ENCODE measurements at places on chromosomes 11 and 22.
A peak's percentile ranks its signal among the peaks of the same experiment; 100 is the strongest.

DNA sequence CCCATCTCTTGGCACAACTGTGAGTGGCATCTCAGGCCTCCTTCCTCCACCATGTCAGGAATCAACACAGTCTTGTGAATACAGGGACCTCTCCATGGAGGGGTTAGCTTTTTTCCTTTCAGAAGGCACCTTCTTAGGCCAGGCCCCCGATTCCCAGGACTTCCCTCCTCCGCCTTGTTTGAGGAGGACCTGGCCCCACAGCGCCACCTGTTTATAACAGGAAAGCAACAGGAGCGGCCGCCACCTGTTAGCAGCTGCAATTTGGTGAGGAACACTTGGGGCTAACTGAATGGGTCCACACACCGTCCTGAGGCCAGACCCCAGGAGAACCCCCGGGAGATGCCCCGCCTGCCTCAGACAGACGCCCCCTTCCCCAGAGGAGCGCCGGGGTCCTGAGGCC, 3.8 kb upstream of the PKP3 start:
- DNase-seq = no peak

- no peak for DNase-seq
These were observed 3.0 kb downstream of the CENATAC start for GRCh38 chr11:119000906-119001305.

- no peak for DNase-seq
These were observed 18.1 kb upstream of the BDNF start for GRCh38 chr11:27718346-27718862.

DNA sequence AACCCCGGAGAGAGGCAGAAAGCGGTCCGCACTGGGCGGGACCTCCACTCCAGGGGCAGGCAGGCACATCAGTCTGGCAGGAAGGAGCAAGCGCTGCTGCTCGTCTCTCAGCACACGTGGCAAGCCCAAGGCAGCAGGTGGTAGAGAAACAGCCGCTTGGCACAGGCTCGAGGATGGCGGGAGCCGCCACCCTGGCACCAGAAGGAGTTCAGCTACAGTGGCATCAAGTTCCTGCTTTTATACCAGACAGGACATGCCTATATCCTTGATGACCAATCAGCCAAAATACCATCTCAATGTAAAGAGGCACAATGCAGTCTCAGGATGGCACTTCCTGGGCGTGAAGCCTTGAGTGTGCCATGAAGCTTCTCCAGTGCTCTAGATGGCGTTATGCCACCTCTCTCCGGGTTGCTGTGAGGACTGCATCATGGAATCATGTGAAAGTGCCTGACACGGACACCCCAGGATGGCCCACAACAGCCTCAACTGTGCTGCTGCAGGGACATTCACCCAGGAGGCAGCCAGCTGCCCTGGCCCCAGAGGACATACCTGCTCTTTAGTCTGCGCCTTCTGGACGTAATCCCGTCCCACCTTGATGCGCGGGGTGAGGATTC, 64.8 kb downstream of the APOL1 start:
- DNase-seq = no peak

DNA sequence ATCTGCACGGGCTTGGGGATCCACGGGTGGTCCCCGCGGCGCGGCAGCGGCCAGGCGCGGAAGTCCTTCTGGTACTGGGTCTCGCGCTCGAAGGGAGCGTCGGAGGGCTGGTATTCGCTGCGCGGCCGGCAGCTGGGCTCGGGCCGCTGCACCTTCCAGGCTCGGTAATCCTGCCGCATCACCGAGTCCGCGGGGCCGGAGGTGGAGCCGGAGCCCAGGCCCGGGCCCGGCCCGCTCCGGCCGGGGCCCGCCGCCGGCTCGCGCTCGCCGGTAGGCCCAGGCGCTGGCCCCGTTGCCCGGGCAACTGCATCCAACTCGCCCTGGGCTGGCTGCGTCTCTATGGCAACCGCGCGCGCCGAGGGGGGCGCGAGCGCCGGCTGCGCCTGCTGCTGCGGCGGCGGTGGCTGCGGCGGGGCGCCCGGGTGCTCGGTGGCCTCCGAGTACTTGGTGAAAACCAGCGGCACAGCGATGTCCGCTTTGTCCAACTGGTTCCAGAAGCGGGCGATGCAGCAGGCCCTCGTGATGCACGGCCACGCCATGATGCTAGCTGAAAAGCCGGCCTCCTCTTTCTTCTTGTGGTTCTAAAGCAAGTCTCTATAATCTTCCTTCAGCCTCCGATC, 897 bp downstream of the MAP6 start:
- no peak for DNase-seq

GRCh38 chr11:121931121-121931520, 184.9 kb downstream of the BLID start:
- DNase-seq = no peak

DNA sequence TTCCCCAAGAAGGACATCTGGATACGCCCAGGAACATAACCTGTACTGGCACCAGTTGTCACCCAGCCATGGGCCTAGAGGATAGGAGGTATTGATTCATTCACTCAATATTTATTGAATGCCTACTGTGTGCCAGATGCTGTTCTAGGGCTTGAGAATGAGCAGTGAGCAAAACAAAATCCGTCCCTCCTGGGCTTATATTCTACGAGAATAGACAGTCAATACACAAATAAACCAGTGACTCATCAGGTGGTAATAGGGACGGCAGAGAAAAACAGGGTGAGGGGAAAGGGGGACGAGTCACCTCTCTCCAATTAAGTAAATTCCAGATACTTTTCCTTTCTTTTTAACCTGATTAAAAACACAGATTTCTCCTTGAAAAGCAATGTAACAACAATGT, 103.5 kb downstream of the MICAL2 start:
- no peak for DNase-seq

GRCh38 chr11:41666951-41667653, 207.7 kb upstream of the LRRC4C start:
- DNase-seq = no peak

- no peak for DNase-seq
These were observed 9.6 kb upstream of the CABP2 start for GRCh38 chr11:67532889-67533288.

DNA sequence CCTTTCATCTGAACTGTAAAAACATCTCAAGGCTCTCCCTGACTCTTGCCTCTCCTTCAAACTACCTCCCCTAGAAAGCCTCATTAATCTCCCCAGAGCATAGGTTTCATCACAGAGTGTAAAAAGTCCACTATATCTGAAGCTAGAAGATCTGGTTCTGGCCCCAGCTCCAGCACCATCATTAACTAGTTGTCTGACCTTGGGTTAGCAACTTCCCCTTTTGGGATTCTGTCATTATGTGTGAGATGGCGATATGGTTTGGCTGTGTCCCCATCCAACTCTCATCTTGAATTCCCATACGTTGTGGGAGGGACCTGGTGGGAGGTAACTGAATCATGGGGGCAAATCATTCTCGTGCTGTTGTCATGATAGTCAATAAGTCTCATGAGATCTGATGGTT, 97.3 kb downstream of the KCNC1 start:
- DNase-seq = no peak

DNA sequence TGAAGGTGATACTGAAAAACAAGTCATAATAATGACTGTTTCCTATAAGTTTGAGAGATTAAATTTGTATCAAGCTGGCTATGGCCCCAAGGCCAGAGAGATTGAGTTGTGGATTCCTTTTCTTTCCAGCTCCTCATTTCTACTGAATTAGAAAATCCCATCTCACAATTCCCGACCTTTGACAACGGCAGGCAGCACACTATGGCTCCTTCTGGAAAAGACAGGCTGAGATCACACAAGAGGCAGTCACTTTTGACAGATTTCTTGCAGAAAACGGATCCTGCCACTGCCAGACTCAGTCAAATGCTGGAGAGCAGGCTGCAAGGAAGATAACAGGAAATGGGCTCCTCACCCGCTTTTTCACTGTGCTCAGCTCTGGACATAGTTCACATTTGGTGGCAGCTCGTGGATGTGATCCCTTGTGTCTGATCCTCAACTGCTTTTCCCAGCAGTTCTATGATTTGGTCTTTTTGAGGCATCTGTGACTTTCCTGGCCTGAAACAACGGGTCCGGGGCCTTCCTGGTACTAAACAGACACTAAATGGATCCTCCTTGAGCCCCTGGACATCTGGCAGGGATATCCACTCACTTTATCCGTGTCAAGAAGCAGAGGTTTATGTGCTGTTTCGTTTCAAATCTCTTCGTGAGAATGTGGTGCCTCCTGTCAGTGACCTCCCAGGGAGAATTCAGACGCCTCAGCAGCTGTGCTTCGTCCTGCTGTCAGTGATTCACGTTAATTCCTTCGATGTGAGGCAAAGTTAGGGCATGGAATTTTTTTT, 26.1 kb upstream of the RTL6 start:
- peak; percentile 53 for DNase-seq

GRCh38 chr11:88344869-88345268, 7.3 kb upstream of the CTSC start:
- no peak for DNase-seq

GRCh38 chr11:13535819-13536218, 40.0 kb upstream of the PTH start:
- no peak for DNase-seq

DNA sequence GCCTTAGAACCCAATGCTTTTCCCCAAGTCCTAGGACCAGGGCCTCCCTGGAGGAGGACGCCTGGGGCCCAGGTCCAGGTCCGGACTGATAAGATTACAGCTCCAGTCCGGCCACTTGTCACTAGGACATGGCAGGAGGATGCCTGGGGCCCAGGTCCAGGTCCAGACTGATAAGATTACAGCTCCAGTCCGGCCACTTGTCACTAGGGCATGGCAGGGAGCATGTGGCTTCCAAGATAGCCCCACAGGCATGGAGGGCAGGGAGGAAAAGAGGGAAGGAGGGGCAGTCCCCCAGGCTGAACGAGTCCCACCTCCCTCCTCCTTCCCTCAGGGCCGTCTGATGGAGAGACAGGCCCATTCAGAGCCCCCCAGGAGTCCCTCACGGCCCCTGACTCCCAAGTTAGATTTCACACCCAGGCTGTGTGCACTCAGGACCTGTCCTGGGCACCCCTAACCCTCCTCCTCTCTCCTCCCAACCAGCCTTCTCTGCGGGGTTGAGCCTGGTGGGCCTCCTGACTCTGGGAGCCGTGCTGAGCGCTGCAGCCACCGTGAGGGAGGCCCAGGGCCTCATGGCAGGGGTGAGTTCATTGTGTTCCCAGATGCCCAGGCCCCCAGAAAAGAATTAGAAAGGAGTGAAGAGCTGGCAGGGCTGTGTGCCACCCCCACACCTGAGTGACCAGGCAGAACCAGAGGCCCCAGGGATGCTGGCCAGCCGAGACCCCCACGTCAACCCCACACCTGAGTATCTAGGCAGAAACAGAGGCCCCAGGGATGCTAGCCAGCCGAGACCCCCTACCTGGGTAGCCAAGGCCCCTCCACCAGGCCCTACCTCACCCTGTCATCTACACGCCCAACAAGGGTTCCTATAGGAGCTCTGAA, 2.1 kb downstream of the TSPAN32 start:
- no peak for DNase-seq

- DNase-seq = no peak
These were observed 1.1 kb downstream of the SEPTIN5 start for GRCh38 chr22:19715188-19715930.

DNA sequence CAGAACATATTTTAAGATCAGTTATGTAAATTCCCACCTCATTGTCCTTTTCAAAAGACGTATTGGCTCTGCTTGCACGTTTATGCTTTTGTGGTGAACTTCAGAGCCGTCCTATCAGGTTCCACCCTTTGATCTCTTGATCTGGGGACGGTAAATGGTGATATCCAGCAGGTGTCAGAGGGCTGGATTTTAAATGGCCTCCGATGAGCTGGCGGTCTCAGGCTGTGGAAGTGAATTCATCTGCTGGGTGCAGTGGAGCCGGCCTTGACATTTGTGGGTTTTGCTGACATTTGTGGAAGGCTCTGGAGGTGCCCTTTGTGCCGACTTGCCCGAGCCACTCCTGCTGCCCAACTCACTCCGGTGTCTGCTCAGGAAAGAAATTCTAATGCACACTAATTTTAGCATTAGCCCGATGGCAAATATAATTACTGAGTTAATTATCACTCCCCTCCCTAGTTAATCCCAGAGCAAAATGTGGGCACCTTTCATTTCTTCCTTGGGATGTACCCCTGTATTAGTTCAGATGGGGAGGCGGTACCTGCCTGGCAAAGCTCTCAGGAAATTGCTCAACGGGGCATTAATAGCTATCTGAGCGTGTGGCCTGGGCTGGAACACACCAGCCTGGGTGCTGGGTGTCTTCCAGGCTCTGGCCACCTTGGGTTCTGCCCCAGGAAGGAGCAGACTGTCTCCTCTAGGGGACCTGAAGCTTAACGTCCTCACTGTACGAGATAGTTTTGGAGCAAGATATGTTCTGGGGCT, 9.1 kb downstream of the LRP5 start:
- no peak for DNase-seq

- DNase-seq = no peak
These were observed 129.9 kb upstream of the B3GAT1 start for GRCh38 chr11:134541951-134542350.

DNA sequence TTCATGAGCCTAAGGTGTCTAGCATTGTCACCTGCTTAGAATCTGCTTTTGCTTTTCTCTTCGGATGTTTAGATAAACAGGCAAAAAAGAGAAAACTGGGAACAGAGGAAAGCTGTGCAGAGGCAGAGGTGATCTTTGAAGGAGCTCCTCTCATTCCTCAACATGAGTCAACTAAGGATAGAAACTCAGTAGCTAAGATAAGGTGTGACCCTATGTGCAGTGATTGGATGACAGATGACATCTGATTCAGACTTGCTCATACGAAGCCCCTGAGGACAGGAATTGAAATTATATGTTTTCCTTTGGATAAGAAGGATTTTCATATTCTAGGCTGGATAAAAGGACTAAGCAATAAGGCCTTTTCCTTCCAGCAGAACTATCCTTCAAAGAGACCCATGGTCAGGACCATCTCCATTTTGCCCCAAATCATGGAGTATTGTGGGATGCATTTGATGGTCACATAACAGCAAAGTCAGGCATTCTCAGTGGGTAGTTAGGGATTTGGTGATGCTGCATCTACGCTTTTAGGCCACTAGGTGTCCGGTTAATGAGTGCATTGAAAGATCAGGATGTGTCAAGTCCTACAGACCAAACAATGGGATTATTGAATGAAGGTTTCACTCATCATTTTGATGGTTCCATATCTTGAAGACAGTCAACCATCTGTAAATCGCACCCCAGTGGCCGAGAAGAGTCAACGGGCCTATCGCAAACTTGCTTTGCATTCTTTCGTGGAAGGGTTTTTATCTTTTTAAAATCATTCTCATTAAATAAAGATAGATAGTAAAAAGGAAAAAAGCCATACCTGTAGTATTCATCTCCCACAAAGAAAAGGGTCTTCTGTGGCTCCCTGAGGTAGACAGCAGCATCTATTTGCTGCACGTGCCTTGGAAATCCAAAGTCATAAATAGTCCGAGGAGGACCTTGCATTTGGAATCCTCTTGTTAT, 32.2 kb downstream of the MMP20 start:
- DNase-seq = no peak

All from non-pigmented ciliary epithelial cell (primary cell).